ENCODE measurements at places on chromosomes 13 and 19.

GRCh38 chr13:33147832-33148231, 131.6 kb downstream of the KL start:
- DNase-seq, result no peak

GRCh38 chr13:44818428-44818827, 170.8 kb downstream of the NUFIP1 start:
- no peak for DNase-seq

DNA sequence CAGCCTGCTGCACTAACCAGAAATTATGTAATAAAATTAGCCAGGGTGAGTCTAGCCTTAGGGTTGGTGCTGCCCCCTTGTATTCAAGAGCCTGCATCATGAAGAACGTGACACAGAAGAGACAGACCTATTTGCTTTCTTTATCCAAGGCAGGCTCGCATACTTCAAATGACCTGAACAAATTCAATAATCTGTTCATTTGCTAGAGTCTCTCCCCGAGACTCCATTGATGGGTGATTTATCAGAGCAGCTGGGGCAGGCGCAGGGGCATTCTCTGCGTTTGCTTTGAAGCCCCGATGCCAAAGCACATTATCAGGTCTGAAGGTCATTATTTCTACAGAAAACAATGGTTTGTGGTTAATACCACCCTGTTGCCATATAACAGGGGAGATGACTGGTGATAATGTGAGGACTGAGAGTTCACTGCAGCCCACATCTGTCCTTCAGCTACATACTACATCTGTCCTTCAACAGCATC, 520.3 kb downstream of the DIAPH3 start:
- no peak for DNase-seq

DNA sequence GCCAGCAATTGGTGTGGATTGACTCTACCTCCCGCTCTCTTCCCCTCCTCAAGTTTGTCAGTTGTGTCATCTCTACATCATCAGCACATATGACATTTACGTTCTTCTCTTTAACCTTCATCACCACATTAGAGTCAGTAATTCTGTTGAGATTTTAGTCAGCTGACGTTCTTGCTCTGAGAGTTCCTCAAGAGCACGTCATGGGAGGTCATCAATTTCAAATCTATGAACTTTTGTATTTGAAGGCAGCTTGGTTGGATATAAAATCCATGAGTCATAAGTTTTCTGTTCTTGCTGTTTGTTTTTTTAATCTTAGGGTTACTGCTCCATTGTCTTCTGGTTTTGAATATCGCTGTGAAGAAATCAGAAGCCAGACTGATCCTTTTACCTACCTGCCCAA, 21.8 kb upstream of the ARGLU1 start:
- no peak for DNase-seq

GRCh38 chr19:3188627-3189596, 3.2 kb downstream of the NCLN start:
- no peak for DNase-seq

DNA sequence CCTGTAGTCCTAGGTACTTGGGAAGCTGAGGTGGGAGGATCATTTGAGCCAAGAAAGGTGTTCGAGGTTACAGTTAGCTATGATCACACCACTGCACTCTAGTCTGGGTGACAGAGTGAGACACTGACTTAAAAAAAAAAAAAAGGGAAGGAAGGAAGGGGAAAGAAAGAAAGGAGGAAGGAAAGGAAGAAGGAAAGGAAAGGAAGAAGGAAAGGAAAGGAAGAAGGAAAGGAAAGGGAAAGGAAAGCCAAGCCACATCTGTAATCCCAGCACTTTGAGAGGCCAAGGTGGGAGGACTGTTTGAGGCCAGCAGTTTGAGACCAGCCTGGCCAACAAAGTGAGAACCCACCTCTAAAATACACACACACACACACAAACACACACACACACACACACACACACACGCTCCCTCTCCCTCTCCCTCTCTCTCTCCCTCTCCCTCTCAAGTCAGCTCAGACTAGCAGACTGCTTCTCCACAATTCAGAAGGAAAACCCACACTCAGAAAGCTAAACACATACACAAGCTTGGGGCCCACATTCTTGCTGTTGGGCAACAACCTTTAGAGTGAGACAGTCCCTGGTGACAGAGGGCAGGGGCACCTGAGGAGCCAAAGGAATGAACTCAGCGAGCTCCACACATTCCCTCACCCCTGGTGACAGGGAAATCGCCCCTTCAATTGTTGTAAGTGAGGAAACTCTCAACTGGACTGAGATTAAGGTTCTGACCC, 2.7 kb downstream of the ZNF709 start:
- DNase-seq, result no peak

GRCh38 chr13:102900193-102900608, 54.4 kb downstream of the ERCC5 start:
- no peak for DNase-seq

GRCh38 chr19:54373781-54374631, 9.3 kb upstream of the LAIR1 start:
- DNase-seq, result no peak

- no peak for DNase-seq
These were observed 1560.2 kb downstream of the UQCRFS1 start for GRCh38 chr19:27652796-27653195.

GRCh38 chr13:108263621-108264355, 5.7 kb upstream of the TNFSF13B start:
- no peak for DNase-seq

DNA sequence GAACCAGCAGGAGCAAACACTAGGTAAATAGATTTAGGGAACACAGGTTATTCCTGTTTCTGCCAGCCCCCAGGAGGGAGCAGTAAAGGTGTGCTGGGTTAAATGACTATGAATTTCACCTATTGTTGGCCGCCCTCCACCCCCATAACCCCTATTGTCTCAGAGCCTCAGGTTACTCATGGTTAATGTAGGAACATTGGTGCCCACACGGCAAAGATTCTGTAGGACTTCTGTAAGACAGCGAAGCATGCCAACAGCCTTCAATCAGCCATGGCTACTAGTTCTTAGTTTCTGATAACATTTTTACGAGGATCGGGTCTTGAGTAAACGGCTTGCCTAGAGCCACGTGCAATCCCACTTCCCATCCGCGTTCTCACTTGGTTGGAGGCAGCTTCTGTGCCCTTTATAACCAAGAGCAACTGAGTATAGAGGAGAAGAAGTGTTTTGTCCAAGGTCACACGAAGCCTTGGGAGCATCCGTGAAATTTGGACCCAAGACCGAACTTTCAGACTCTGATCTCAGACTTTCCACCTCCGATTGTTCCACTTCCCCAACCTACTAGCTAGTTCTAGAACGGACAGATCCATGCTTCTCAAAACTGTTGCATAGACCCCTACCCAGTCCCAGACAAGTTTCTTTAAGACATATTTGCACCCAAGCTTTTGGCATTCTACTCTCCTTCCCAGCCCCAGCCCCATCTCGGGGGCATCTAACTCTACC, 5.1 kb upstream of the CACNG8 start:
- DNase-seq, result no peak

- DNase-seq, result no peak
These were observed 141.0 kb upstream of the TMTC4 start for GRCh38 chr13:100815476-100816046.

DNA sequence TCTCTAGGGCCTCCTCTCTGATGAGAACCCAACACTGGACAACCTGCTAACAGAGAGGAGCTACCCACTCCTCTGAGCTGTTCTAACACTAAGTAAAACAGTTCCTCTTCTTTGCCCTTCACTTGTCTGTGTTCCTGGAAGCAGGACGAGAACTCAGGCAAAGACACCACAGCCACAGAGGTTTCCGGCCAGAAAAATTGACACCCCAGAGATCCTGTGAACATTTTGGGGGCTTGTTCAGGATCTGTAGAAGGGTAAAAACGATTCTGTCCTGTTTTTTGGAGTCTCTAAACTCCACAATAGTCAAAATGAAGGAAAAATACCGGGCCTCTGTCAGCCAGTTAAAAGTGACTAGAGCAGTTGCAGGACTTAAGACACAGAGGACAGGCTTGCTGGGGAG, 165.9 kb downstream of the B3GLCT start:
- no peak for DNase-seq

DNA sequence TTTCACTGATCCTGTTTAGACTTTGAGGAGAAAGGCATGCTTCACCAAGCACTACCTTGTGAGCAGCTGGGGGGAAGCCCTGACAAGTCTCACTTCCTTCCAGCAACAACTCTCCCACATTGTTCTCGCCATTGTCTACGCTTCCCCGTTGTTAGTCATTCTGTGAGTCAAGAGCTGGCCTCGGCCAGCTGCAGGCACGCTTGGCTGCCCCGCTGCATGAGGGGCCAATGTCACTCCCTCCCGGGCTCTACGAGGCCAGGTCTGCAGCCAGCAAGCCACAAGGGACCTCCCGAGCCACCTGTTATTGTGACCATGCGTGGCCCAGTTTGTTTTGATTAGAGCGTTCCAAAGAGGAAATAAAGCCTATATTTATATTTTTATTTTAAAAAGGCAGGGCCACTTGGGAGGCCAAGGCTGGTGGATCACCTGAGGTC, 220.9 kb downstream of the FOXO1 start:
- DNase-seq, result no peak

- no peak for DNase-seq
These were observed 58.4 kb upstream of the FAM216B start for GRCh38 chr13:42722883-42723539.

DNA sequence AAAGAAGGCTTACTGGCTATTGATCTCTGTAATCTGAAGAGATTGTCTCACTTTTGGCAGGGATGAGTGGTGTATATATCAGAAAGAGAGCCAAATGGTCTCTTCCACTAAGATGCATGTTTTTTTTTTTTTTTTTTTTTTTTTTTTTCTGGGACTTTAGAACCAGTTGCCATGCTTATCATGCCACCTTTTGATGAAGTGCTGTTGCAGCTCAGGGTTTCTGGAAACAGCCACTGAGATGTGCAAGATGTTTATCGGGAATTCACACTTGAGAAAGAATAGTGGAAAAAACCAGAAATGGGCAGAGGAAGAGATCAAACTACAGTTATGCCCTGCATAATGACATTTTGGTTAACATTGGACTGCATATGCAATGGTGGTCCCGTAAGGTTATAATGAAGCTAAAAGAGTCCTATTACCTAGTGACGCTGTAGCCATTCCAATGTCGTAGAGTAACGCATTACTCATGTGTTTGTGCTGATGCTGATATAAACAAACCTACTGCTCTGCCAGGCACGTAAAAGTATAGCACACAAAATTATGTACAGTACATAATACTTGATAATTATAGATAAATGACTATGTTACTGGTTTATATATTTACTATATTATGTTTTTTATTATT, 121.0 kb downstream of the KLF5 start:
- DNase-seq, result no peak

GRCh38 chr13:109357751-109358471, 428.5 kb downstream of the IRS2 start:
- DNase-seq, result no peak

DNA sequence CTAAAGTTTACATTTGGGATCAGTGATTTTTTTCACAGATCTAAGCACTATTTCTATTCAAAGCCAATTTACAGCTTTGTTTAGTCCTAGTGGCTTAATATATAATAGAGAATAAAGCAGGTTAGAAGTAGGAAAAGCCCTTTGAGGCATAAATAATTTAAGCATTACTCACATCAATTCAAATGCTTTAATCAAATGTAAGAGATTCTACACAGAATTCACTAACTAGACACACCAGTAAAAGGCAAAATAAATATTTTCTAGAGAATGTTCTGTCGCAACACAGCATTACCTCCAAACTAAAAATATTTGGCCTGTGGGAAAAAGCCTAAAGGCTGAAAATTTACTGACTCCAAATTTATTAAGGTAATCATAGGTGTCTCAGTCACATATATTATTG, 31.3 kb downstream of the KCTD12 start:
- no peak for DNase-seq

GRCh38 chr13:75220861-75221260, 261.1 kb downstream of the TBC1D4 start:
- no peak for DNase-seq

DNA sequence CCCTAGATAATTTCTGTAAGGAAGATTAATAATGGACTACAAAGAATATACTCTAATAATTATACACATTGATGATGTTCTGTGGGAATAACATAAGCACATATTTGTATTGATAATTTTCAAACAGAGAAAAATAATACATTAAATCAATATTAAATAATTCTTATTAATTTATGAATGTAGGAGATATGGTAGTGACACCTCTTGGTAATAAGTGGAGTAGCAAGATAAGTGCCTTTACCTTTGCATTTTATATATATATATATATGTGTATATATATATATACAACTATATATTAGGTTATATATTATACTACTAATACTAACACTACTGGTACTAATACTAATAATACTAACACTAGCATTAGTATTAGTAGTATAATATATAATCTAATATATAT, 905.8 kb downstream of the SLITRK1 start:
- DNase-seq, result no peak

GRCh38 chr13:113288880-113289279, 8.2 kb upstream of the LAMP1 start:
- no peak for DNase-seq

GRCh38 chr13:40429706-40430545, 236.5 kb downstream of the FOXO1 start:
- DNase-seq, result no peak

Data from amygdala (tissue), 56 donors.